Smooth muscle cell of trachea (primary cell): ENCODE measurements at places on chromosomes 3 and 15. TPM values are rescaled to one million over a fixed set of nuclear protein-coding genes. Genes with fewer than 3 reads are reported as not detected.

Gene GOLGA6L10
- under 0.01 and 0.44 TPM in 2 replicates for total RNA-seq

Gene CD47
- 80.4 and 152 TPM in 2 replicates for total RNA-seq

Gene SH3GL3
- 0.17 and 0.29 TPM in 2 replicates for total RNA-seq

Gene FANCD2OS
- not detected in 2 replicates for total RNA-seq

Gene FOXB1
- total RNA-seq, result not detected in 2 replicates

Gene NDN
- 59.6 and 132 TPM in 2 replicates for total RNA-seq

Gene TRH
- total RNA-seq, result not detected in 2 replicates

Gene SENP2
- 33.7 and 40.6 TPM in 2 replicates for total RNA-seq

Gene RBPMS2
- not detected in 2 replicates for total RNA-seq

Gene KBTBD13
- total RNA-seq, result under 0.01 and 0.17 TPM in 2 replicates

Gene ITGA11
- total RNA-seq, result 3.1 and 8.6 TPM in 2 replicates

Gene GPR156
- 0.44 and 0.50 TPM in 2 replicates for total RNA-seq

Gene LRRC31
- total RNA-seq, result not detected in 2 replicates

Gene PLA2G4D
- not detected in 2 replicates for total RNA-seq

Gene CFAP161
- total RNA-seq, result 0.66 TPM in 1 of 2 replicates, not detected in the other

Gene P2RY14
- not detected in 2 replicates for total RNA-seq

Gene FAM81A
- 0.29 and 0.33 TPM in 2 replicates for total RNA-seq

Gene TUSC7
- under 0.01 TPM in 1 of 2 replicates, not detected in the other for total RNA-seq

Gene C15orf39
- total RNA-seq, result 3.8 and 4.8 TPM in 2 replicates

Gene PAQR5
- 5.8 and 7.9 TPM in 2 replicates for total RNA-seq

Gene BOC
- 3.3 and 8.6 TPM in 2 replicates for total RNA-seq

Gene GOLGA6B
- not detected in 2 replicates for total RNA-seq

Gene SST
- not detected in 2 replicates for total RNA-seq

Gene OR4F6
- 0.17 TPM in 1 of 2 replicates, not detected in the other for total RNA-seq
